ENCODE measurements at places on chromosomes 13 and 19. TPM values are rescaled to one million over a fixed set of nuclear protein-coding genes. Genes with fewer than 3 reads are reported as not detected.

Gene TGDS
- 8.4 TPM for total RNA-seq

Gene ELSPBP1
- total RNA-seq: not detected

Gene ICAM5
- 0.30 TPM for total RNA-seq

Gene ZNF491
- 1.3 TPM for total RNA-seq

Gene ZNF350
- 2.7 TPM for total RNA-seq
